ENCODE measurements at places on chromosomes 1 and 21. TPM values are rescaled to one million over a fixed set of nuclear protein-coding genes. Genes with fewer than 3 reads are reported as not detected.

- DNase-seq: no peak
Measured at GRCh38 chr1:23050201-23050600, 30.9 kb downstream of the KDM1A start.

DNA sequence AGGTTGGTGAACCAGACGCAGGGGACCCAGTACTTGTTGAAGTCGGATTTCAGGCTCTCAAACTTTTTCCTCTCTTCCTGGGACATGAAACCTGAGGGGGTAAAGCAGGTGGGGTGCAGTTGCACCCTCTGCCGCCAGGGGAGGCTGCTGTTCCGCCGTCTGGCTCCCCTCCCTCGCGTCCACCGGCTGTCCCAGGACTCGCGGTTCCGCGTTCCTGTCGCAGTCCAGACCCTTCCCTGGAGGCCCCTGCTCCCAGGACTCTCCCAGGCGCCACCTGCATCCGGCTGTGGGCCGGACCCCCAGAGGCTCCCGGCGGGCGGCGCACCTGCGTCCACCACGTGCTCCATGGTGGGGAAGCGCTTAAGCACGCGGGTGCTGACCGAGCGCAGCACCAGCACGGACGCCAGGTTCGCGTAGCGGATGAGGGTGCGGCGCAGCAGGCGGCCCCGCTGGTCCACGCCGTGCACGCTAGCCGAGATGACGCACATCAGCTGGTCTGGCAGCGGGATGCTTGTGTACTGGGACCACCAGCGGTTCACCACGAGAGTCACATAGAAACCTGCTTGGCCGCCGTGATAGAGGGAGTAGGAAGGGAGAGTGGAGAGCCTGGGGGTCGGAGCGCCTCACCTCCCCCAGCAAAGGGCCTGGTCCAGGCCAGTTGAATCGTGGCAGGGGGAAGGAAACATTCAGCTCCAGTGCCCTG lies 1.7 kb downstream of the BEST4 start:
- DNase-seq: no peak

The F13B gene
- total RNA-seq: not detected

DNA sequence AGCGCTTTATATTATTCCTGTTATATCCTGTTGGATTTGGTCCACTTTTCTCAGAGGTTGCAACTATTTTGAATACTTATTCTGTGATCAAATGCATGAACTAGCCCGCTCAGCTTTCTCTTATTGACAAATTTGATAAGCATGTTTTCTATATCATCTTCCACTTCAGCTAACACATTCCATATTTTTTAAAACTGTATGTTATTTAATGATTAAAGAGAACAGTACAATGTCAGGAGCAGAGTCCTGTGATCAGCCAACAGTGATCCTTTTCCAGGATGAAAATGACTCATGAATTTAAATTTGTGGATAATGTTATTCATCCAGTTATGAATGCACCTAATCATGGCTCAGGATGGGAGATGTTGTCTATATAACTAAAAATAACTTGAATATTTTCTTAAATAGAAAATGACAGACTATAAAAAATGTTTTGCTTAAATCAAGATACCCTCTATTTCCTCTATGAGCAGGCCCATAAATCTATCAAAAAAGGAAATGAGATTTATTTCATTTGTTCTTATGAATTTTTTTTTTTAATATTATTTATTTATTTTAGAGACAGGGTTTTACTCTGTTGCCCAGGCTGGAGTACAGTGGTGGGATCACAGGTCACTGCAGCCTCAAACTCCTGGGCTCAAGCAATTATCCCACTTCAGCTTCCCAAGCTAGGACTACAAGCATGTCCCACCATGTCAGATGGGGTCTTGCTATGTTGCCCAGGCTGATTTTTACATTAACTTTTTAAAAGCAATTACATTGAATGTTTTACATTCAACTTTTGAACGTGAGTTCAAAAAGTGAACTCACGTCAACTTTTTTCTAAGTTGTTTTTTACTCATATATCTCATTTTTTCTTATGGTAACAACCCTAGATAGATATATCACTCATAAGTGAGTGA lies 12.5 kb downstream of the BPNT1 start:
- no peak for DNase-seq

Data from GM12878 (cell line).